ENCODE measurements at places on chromosomes 16 and 17. TPM values are rescaled to one million over a fixed set of nuclear protein-coding genes. Genes with fewer than 3 reads are reported as not detected.

DNA sequence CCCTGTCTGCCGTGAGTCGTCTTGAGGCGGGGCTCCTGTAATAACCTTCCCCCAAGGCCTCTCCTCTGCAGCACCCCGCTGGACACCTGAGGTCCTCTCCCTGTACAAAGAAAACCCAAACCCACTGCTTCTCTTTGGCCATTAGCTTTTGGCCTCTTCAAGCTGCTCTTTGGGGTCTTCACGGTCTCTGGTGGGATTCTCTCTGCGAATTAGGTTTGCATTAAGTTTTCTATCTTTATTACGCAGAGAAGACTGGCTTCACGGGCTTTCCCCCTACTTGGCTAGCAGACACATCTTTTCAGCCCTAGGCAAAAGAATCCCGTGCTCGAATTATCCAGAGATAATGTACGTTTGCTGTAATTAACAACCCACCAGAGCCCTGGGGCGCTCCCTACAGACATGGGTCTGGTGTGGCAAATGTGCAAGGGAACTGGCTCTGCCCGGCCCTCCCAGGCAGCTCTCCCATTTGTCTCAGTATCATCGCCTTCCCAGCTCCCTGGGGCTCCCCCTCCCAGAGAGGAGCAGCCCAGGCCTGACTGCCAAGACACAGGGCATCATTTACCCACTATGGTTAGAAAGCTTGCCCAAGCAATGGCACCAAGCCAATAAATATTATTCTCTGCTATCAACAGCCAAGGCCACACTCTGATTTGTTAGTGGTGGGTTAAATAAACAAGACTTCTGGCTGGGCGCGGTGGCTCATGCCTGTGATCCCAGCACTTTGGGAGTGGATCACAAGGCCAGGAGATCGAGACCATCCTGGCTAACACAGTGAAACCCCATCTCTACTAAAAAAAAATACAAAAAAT is 24.7 kb upstream of the KLHDC4 start:
- no peaks in the 10 kb centered on the region for H3K27me3 ChIP-seq
- no peak overlapping the region for H3K4me3 ChIP-seq
- no peaks in the 10 kb centered on the region for H3K4me1 ChIP-seq
- DNase-seq = no peak

C17orf107 gene
- total RNA-seq = 2.8 TPM

GRAPL gene
- total RNA-seq = 4.0 TPM

DNA sequence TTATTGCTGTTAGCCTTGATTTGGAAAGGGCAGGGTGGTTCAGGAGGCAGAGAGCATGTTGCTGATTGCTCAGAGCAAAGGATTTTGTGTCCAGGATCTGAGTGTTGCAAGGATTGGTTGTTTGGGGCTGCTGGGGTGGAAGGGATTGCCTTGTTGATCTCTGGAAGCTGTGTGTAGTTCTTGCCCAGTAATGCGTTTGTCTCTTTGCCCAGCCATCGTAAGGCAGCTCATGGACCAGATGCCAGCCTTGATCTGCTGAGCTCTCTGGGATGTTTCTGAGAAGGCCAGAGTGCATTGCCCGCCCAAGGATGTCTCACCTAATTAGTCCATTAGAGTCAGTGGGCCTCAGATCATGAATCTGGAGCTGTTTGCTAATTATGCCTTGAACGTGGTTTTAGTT is 33.6 kb downstream of the NKD1 start:
- peaks cover 8% of the 10 kb centered on the region for H3K36me3 ChIP-seq
- H3K27ac ChIP-seq = no peak overlapping the region

Data from activated CD4-positive, alpha-beta T cell treated with anti-CD3 and anti-CD28 coated beads for 36 hours (primary cell).